ENCODE measurements at places on chromosomes 11 and 22.

GRCh38 chr11:103690356-103690755 lies 346.1 kb upstream of the DDI1 start:
- no peak for DNase-seq

GRCh38 chr11:33988586-33989370 lies 62.8 kb upstream of the CAPRIN1 start:
- DNase-seq = no peak

DNA sequence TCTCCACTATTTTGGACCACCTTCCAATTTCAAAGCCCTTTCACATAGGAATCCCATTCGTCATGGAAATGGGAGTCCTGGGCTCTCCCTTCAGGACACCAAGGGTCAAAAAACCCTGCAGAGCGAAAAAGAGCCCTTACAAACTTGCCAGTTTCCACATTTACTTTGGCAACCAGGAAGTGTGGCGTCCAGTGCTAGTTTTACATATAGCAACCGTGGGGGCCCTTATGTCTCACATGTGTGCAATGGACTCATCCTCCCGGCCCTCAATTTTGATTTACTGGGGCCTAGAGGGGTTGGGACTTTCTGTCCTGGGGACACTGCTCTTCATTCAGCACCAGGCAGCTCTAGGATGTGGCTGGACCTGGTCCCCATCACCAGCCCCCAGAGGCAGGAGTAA lies 33.7 kb downstream of the DAGLA start:
- no peak for DNase-seq

GRCh38 chr11:10617551-10617950 lies 49.1 kb upstream of the LYVE1 start:
- no peak for DNase-seq

DNA sequence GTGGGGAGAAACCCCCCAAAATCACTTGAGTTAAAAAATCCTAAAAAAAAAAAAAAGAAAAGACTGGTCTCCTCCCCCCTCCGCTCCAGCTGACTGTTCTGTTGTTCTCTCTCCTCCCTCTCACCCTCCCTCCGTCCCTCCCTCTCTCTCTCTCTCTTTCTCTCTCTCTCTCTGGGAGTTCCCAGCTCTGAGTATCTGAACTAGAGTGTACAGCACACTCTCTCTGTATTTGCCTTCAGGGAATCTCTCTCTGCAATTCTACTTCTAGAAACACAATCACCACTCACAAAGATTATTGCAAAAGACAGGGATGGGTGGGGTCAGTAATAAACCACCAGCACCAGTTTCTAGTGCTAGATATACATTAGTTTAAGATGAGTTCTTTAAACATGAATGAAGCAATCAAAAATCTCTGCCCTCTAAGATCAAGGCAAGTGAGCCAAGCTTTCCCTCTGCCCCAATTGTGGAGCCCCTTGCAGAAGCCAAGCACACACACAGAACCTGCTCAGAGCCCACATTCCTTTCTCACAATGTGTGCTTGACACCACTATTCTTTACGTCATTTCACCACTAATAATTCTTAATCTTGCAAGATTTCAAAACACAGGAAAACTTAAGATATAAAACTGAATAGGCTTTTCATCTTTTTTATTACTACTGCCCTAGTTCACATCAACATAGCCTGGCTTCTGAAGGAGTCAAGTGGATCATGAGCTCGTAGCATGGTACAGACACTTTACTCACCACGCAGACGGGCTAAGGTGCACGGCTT lies 133.5 kb downstream of the RBFOX2 start:
- no peak for DNase-seq

- DNase-seq = no peak
Measured at GRCh38 chr22:23080613-23081290, 10.4 kb downstream of the GNAZ start.

DNA sequence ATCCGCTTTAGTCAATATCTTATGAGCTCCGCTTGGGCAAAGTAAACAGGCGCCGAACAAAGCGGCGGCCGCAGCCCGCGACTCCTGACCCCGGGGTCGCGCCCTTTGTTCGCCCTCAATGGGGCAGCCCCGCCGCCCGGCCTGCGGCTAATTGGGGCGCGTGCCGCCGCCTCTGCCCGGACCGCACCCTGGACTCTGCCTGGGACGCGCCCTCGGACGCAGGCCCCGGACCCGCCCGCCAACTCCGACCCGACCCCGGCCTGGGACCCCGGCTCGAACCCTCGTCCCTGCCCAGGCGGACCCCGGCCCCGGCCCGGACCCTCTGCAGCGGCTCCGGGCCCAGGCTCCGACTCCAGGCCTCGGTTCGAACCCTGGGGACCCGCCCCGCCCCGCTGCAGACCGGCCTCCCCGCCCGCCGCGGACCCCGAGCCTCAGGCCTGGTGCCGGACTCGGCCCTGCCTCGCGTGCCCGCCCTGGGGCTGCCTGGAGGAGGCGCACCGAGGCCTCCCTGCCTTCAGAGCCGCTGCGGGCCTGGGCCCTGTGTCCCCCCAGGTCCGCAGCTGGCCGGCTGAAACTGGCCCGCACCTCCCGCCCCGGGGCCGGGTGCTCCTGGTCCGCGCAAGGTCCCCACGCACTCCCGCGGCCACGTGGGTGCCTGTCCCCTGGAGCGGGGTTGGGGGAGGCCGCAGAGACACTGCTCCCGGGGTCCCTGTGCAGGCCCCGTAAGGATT lies 84.7 kb upstream of the WNT7B start:
- DNase-seq = no peak

Data from NAMALWA (cell line).